ENCODE measurements at places on chromosomes 13 and 19.

DNA sequence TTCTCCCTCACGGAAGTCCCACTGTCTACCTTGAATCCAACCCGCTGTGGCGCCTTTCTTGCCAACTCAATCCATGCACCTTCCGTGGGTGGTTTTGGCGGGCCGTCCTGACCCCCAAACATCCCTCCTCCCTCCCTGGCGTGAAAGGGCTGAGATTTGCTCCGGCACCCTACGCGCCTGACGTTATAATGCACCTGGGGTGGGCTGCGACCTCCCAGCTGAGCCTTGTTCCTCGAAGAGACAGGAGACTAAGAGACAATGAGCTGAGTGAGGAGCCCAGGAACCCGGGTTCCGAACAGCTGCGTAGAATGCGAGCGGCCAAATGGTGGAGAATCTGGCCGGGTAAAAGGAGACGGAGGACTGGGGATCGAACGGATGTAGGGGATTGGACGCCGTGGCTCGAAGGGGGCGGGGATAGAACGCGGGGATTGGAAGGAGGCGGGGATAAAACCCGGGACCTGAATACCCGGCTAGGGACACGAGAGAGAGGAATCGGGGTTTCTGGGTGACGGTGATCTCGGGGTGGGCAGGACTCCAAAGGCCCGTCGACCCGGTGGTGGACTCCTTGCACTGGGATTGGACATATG is at the start of gene CPT1C:
TSS of gene CPT1C (plus strand) at position 461 of the 587 bp plus-strand sequence. CDS start 1,137 bp downstream, outside the sequence.
- DNase-seq = no peak

DNA sequence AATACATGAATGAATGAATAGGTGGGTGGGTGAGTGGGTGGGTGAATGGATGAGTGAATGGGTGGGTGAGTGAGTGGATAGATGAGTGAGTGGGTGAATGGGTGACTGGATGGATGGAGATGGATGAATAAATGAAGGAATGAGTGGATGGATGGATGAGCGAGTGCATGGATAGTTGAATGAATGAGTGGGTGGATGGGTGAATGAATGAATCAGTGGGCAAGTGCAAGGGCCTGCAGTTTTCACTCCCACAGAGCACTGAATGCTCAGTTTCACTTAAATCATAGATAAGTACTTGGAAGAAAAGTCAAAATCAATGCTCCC is 12.4 kb downstream of the GAS6 start:
- DNase-seq = no peak

DNA sequence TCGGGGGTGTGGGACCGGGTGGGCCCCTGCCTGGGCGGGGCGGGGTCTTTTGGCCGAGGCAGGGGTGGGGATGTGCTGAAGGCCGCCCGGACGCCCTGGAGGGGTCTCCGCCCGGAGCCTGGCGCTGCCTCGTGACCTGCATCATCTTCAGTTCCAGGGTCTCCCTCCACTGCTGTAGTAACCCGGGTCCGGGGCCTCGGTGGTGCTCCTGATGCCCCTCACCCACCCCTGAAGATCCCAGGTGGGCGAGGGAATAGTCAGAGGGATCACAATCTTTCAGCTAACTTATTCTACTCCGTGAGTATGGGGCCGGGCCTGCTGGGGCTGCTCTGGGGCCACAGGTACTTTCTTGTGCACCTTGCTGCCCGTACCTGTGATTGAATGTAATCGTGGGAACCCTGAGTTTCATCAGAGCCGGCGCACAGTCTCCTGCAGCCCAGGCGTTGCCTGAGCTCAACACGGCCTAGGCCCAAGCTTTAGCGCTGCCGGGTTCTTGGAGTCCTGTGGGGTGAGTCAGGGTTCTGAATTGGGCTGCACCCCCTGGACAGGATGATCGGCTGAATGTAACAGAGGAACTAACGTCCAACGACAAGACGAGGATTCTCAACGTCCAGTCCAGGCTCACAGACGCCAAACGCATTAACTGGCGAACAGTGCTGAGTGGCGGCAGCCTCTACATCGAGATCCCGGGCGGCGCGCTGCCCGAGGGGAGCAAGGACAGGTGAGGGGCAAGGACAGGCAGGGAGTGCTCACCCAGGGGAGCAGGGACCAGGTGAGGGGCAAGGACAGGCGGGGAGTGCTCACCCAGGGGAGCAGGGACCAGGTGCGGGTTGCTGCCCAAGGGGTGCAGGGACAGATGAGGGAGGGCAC is 10.5 kb downstream of the PEAK3 start:
- DNase-seq = no peak

GRCh38 chr19:5881543-5882299 is 11.4 kb upstream of the FUT5 start:
- DNase-seq = no peak

GRCh38 chr13:36132376-36132775 is 1.2 kb upstream of the DCLK1 start:
- no peak for DNase-seq

- no peak for DNase-seq
Observed at GRCh38 chr19:38696729-38697055, 47.6 kb downstream of the CAPN12 start.

All from stimulated activated CD8-positive, alpha-beta memory T cell treated with anti-CD3 and anti-CD28 coated beads, Interleukin-15, amount 100 ng/mL, for 4 hours (primary cell).